Fibroblast of skin of left biceps (primary cell): ENCODE measurements at places on chromosomes 11 and 22.

- DNase-seq, result no peak
Measured at GRCh38 chr11:120056301-120057027, 81.4 kb downstream of the TRIM29 start.

DNA sequence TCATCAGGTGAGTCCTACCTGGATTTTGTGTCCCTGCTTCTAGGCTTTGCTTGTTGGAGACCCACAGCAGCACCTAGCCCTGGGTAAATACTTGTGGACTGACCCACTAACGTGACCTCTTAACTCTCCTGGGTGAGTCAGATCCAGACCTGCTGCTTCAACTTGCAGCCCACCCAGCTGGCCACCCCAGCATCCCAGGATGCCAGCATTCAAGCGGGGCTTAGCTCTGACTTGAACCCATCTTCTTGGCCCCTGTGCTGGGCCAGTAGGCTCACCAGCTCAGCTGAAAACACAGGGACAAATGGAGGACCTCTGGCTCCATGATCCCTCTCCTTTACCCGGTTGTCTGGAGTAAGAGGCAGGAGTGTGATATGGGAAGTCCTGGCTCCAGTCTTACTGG, 33.5 kb downstream of the PARVG start:
- no peak for DNase-seq

DNA sequence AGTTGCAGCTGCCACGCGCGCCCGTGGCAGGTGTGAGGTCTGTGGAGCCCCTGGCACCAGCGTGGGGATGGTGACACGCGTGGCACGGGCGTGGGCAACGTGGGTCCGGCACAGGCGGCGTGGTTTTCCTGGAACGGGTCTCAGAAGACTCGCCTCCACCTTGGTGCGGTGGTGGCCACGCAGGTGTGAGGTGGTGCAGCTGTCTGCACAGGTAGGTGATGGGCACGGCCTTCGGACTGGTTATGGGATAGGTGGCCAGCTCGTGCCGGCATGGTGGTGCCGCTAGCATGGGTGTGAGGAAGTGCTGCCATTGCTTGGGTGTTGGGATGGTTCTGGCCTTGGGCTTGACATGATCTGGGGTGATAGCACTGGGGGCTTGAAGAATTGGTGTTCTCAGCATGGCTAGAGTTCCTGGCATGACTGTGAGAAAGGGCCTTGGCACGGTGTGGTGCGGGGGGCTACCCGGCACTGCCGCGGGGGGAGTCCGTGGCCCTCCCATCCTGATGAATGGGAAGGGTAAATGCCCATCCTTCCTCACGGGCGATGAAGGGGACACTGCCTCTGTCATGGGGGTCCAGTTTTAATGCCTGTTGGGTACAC, 531 bp downstream of the DAGLA start:
- no peak for DNase-seq

GRCh38 chr11:67400942-67401494, 640 bp downstream of the PPP1CA start:
- no peak for DNase-seq

- DNase-seq, result no peak
Measured at GRCh38 chr11:2943711-2944118, 14.5 kb upstream of the PHLDA2 start.

DNA sequence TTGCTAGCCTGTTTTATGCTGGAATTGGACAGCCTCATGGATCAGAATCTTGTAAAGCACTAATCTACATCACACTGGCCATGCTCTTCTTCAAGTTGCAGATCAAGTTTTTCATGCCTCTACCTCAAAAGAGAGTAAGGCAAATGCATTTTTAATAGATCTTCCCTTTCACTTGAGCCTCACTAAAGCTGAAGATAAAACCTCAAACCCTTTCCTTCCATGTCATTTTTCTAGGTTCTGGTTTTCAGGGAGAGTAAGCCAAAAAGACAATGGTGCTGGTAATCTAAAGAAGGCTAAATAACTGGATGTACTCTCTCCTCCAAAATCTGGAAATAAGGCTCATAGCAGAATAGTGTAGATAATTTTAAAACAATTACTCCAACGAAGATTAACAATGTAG, 28.3 kb downstream of the POU2AF1 start:
- no peak for DNase-seq

DNA sequence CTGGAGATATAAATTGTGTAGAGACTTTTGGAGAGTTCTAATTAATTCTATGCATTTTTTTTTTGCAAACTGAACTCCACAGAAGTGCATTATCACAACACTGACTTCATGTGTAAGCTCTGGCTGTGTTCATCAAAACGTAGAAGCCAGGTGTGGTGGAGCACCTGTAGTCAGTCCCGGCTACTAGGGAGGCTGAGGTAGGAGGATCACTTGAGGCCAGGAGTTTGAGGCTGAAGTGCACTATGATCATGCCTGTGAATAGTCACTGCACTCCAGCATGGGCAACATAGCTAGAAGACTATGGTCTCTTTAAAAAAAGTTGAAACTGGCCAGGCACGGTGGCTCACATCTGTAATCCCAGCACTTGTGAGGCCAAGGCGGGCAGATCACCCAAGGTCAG, 20.6 kb downstream of the TCF20 start:
- DNase-seq, result no peak

DNA sequence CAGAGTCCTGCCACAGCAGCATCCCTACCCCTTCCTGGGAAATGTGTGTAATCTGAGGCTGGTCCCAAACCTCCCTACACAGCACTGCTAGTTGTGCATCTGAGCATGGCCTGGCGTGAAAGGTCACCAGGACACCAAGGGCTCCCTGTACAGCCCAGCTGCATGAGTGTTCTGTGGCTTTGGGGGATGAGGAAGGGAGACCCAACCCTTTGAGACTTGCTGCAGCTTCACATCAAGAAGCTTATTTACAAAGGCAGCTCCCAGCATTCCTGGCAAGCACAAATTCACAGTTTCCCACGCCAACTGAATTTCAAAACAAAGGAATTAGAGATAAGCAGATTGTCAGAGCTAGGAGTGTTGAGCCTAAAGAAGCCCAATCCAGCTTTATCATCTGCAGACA, 32.2 kb downstream of the CSNK2A3 start:
- no peak for DNase-seq

DNA sequence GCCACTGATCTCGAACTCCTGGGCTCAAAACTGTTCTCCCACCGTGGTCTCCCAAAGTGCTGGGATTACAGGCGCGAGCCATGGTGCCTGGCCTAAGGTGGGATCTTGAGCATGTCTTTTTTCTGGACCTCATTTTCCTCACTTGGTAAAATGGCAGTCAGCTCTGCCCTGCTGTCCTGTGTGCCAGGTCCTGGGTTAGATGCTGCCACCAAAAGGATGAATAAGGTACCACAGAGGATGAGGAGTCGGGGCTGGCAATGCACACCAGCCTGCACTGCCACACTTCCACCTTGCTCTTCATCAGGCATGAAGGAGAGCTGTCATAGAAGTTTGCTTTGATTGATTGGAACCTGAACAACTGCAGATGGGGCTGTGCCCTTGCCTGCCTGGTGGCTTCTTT, 32.3 kb downstream of the ACO2 start:
- DNase-seq, result no peak

DNA sequence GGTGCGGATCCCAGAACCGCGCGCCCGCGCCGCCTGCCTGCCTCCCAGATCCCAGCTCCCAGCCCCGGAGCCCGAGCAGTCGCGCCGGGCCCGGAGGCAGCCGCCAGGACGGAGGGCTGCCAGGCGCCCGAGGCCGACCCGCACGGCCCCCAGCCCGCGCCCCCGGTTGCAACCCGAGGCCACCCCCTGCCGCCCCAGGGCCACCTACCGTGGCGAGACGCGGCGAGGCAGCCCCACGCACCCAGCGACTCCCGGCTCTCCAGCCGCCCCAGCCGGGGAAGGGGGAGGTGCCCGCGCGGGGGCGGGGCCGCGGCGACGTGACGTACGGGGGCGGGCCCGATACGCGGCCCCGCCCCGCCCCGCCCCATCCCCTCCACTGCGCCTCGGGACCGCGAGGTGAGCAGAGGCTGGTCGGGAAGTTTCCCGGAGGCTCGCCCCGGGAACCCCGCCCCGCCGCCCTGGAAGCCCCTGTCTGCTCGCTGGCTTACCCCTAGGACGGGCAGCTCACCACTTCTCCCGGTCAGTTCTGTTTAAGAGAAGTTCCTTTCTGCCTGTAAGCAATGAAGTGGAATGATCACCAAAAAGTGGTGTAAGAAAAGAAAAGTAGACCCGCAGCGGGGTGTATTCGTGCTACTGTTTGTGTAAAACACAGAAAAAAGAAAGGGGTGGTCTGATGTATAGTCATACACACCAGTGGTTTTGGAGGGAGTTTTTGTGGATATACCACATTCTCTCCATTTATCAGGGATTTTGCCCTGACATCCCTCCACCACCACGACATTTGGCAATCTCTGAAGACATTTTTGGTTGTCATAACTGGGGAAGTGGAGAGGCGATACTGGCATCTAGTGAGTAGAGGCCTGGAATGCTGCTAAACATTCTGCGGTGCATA, at the start of gene TPST2:
TPST2 (minus strand) TSS at position 288 of the 892 bp plus-strand sequence. CDS start 48,502 bp downstream, outside the sequence.
- DNase-seq, result peak; percentile 33

GRCh38 chr11:61120099-61120705, 17.9 kb downstream of the CD5 start:
- DNase-seq, result no peak

DNA sequence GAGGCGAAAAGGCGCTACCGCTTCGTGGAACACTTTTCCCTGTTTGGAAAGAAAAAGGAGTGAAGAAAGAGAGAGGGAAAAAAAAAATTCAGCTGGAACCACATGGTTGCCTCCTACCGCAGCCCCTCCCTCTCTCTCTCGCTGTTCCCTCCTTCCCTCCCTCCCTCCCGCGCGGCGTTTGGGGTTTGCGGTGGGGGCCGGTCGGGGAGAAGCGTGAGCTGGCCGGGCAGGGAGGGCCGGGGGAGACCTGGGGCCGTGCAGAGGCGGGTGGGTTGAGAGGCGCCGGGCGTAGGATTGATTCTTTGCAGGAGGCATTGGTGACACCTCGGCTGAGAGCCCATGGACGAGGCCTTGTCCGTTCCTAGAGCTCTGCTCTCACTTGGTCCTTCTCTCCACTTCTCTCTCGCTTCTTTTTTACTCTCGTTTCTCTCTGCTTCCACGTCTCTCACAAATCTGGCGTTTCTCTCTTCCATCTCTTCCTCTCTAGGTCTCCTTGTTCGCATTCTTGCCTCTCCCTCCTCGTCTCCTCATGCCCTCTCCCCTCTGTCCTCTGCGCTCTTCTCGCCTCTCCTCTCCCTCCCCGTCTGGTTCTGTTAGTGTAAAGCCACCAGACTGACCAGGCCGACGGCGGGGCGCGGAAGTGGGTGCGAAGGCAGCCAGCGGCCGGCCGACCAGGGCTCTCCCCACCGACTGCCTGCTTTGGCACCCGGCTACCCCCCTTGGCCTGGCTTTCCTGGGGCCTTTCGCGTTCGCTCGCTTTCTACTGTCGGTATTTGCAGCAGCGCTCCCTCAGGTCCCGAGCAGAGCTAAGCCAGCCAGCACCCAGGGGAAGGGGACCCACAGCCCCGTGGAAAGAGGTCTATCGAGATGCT, at the start of gene CLMP:
CLMP (minus strand) TSS at position 61 of the 872 bp plus-strand sequence. CDS start 308 bp downstream, outside the sequence.
- DNase-seq, result peak; percentile 42

GRCh38 chr11:30521297-30522071, 64.7 kb downstream of the MPPED2 start:
- DNase-seq, result no peak

DNA sequence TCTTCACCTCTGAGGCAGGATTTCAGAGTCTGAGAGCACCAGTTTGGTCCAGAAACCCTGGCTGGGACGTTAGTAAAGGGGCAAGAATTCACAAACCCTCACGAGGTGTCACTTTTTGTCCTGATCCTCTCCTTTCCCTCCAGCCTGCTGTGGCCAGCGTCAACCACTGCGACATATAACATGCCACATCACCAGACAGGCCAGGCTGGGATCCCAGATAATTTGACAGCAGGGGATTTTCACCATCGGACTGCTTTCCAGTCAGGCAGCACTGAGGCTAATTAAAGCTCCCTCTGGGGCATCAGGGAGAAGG, 36.8 kb upstream of the RBFOX2 start:
- no peak for DNase-seq

- no peak for DNase-seq
Measured at GRCh38 chr11:107648242-107648641, 57.3 kb downstream of the ELMOD1 start.

DNA sequence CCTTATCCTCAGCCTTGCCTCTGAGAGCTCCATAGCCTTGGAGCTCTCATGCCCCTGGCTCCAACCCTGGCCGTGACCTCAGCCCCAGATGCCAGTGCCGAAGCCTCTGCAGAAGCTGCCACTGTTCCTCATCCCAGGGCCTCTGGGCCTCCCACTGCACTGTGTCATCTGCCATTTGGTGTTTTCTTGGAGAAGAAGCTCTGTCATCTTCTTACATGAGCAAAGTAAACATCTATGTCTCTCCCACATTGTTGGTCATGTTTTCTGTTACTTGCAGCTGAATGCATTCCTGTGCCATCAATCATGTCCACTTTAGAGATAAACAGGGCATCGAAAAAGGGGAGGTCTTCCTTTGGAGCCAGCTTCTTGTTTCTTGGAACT, 45.0 kb upstream of the FTH1 start:
- no peak for DNase-seq

DNA sequence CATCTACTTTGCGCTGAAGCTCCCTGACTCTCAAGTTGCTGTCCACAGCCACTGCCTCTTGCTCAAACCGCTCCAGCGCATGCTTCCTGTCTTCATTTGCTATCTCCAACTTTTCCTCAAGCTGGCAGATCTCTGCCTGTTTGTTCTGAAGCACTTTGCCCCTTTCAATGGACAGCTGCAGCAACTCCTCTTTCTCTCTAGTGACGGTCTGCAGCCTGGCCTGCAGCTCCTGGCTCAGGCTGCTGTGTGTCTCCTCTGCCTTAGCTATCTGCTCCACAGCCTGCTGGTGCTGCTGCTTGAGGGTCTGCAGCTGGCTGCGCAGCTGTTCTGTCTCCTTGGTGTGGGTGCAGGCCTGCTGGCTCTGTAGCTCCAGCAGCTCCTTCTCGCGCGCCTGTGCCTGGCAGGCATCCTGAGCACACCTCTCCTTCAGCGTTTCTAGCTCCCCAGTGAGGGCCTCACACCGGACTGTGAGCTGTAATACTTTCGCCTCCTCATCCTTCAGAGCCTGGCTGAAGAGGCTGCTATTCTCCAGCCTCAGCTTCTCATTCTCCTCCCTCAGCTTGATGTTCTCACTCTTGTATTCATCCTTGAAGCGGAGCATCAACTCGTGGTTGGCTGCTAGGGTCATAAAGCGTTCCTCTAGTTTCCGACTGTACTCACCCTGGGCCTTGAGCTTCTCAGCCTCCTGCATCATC, 723 bp downstream of the CCDC89 start:
- DNase-seq, result no peak

- no peak for DNase-seq
Measured at GRCh38 chr11:69129647-69130046, 26.1 kb upstream of the SMIM38 start.
